Astrocyte (in vitro differentiated cells and primary cell): ENCODE measurements at places on chromosomes 1 and 21.
A peak's percentile ranks its signal among the peaks of the same experiment; 100 is the strongest.

DNA sequence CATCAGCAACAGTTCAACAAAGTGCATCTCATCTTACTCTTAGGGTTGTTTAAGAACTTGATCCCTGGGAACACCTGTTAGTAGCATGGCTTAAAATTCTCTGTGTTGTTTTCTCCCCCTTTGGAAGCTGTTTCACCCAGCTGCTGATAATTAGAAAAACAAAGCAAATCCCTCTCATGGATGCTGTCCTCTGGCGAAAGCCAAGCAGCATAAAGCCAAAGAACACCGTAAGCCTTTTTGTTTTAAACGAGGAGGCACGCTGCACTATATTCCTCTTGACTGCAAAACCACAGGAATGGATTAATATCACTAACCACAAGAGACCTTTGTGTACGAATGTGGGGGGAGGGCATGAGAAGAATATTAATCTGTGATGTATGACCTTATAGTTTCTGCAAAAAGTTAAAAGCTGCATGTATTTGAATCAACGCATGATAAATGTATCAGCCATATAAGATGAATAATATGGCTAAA, 923.2 kb downstream of the LTN1 start:
- peak; percentile 80 for DNase-seq

- DNase-seq, result no peak
Observed at GRCh38 chr1:76317299-76317900, 242.9 kb downstream of the ST6GALNAC3 start.

DNA sequence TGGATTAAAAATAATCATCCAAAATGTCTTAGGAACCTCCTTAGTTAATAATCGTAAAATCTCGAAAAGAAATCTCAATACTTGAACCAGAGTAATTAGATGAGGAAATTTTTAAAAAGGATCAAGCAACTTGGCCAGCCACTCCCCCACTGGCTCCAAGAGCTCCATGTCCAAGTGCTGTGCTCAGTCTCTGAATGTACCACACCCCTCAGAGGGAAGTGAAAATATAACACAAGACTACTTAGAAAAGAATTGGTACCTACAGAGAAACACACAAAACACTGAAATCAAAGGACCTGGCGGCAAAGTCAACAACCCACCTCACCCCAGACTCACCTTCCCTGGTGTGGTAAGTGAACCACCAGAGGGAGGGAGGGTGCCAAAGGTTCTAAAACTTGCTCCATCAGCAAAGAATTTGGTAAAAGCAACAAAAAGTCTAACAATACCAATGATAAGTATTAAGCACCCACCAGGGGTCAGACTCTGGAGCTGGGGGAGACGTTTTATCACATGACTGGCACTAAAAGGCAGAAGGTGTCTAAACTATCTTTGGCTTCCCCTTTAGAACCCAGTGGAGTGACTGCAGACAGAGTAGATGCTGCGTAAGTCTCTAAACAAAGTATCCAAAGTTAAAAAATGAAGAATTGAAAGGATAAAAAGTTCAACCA, 14.0 kb downstream of the LBR start:
- DNase-seq, result no peak

GRCh38 chr21:34815831-34816705, 147.3 kb downstream of the CLIC6 start:
- DNase-seq, result no peak

- no peak for DNase-seq
Observed at GRCh38 chr1:216430744-216431143, 7.5 kb upstream of the USH2A start.

- peak; percentile 30 for DNase-seq
Observed at GRCh38 chr1:16009030-16009460, 5.0 kb downstream of the SRARP start.

DNA sequence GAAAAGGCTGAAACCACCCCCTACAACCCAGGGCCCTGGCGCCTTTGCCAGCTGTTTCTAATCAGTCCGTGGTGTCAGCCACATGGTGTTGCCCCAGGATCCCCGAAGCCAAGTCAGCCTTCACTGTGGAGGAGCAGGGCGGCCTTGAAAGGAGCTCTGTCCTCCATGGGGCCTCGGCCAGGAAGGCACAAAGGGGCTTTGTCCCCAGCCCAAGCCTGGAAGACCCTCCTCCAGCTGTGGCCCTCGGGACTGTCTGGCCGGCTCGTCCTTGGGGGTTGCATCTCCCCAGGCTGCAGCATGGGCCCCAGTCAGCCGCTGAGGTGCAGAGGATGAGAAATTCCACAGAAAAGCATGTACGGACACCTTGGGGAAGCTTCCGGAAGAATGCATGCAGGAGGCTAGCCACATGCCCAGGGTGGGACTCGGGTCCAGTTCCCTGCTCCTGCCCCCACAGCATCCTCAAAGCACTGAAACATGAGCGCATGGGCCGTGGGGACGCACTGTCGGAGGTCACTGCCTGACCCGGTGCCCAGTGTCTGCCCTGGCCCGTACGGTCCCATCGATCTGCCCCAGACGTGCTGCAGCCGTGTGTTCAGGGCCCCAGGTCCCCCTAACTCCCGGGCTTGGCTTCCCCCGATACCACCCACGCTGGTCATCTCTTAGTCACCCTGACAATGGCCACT, 38.6 kb upstream of the POFUT2 start:
- DNase-seq, result no peak

GRCh38 chr1:108502138-108502537, 52.0 kb downstream of the NBPF6 start:
- no peak for DNase-seq

DNA sequence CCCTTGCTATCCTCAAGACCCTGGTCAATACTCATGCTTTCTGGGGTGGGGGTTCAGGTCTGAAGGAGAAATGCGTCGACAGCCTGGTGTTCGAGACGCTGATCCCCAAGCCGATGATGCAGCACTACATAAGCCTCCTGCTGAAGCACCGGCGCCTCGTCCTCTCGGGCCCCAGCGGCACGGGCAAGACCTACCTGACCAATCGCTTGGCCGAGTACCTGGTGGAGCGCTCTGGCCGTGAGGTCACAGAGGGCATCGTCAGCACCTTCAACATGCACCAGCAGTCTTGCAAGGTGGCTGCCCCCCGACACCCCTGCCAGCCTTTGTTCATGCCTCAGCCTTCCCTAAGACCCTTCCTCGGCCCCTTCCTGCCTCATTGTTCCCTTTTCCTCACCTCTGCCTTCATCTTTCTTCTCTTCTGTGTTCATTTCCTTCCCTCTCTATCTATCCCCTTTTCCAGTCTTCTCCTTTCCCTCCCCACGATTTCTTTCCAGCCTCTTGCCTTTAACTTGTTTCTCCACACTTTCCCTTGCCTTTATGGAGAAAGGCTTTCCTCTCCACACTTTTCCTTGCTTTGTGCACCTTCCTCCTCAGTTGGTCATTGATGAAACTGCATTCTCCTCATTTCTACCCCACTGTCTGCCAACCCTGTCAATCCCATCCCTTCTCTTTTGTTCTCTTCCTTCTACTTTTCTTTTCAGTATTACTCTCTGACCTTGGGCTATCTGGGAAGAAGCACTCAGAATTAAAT, 18.3 kb upstream of the IPO9 start:
- DNase-seq, result no peak

DNA sequence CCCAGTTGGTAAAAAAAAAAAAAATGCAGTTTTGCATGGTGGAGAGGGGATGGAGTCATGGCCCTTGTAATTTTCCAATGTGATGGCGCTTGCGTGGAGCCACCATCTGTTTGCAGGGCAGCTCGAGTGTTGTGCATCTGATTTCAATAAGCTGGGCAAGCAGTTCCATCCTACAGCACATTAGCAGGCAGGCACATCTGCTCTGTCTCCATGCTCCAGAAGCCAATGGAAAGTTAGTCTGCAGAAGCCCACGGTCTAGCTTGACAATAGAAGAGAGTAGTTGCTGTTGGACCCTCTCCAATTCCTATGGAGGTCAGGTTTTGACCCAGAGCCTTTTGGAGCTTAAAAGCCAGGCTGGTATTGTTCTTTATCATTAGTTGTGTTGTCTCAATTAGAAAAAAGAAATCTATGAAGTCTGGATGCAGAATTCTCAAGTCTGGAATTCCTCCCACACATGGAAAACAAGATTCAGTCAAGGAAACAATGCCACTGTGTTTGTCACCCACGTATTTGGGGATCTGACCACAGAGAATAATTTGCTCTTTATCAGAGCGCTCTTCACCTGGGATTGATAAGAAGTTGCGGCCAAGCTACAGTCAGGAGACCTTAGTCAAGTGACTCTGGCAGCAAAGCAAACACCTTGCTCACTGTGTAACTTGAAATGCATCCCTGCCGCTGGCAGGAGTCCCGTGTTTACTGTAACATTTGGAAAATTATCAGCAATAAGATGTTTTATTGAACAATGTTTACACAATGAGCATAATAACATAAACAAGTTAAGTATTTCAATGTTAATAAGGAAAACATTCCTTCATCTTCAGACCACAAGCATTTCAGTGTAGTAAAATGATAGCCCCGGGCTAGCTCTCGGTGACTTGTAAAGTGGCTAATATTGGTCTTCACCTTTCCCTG, 20.7 kb downstream of the NGF start:
- no peak for DNase-seq

DNA sequence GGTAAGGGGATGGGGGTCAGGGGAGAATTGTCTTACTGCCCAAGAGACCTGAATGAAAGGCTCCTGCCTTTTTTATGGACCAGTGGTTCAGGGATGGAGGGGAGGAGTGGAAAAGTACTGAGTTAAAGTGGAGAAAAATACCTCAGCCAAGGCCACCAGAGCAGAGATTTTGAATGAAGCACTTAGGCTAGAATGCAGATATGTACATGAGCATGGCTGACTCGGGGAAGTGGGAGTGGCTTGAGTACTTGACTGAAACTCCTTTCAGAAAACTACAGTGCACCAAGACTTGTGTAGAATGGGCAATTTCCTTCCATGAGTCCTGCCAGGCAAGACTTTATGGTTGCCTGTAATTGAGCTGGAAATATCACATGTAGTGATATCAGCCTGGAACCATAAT, 429.6 kb upstream of the LRRC7 start:
- no peak for DNase-seq

- no peak for DNase-seq
Observed at GRCh38 chr1:156643778-156644092, 1.8 kb downstream of the BCAN start.

- DNase-seq, result no peak
Observed at GRCh38 chr1:4150262-4150661, 250.2 kb upstream of the C1orf174 start.

GRCh38 chr1:109040989-109041620, 797 bp downstream of the WDR47 start:
- DNase-seq, result no peak

DNA sequence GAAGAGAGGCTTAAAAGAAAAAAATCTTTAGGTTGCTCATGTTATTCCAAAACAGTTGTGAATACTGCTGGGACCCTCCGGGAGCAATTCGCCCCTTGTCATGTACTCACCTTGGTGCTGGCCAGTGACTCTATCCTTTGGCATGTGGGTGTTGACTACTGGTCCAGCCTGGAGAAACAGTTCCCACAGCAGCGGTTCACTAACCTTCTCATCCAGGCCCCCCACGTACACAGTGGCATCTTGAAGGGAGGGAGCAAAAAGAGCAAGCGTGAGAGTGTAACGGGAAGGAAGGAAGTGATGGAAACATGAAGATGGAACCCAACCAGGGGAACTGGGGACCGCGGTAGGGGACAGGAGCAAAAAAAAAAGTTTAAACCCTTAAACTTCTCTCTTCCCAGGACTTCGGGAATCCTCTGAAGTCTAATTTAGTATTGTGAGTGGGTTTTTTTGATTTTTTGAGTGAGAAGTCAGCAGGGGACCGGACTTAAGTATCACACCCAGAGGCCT, 494 bp downstream of the SF3B4 start:
- DNase-seq, result no peak

DNA sequence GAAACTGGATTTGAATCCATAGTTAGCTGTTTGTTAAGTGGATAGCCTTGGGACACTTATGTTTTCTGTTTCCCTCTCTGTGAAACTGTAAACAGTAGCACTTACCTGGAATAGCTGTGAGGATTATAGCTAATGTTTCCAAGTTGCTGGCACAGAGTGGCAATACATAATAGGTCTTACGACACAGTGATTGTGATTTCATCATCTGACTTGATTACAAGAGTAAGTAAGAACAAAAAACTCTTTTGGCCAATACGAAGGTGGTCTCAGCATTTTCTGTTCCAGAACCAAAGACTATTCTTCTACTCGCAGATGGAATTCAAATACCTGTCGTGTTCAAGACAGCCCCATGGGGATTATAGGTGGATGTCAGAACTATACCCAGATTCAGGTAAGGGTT, 2.1 kb downstream of the C8B start:
- no peak for DNase-seq
